CD4-positive, alpha-beta T cell treated with Interleukin-2 at 100 ng/mL for 4 hours (primary cell): ENCODE measurements at places on chromosomes 12 and 14.

DNA sequence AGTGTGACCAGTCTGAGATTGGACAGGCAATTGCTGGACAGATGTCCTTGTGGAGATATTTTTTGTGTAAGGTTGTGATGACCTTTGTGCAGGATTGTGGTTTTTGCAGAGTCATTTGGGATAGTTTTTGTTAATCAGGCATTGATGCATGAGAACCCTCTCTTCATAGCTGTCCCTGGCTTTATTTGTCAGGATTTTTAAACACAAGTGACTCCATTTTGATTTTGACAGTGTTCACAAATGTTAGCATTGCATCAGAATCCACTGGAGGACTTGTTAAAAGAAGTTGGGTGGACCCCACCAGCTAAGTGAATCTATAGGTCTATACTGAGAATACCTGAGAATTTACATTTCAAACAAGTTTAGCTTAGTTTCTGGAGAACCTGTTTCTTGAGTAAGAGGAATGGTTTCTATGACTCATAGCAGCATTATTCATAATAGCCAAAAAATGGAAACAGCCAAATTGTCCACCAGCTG lies 11.8 kb downstream of the FNTB start:
- no peak for DNase-seq

GRCh38 chr12:38669081-38669480 lies 236.3 kb downstream of the CPNE8 start:
- DNase-seq = no peak

DNA sequence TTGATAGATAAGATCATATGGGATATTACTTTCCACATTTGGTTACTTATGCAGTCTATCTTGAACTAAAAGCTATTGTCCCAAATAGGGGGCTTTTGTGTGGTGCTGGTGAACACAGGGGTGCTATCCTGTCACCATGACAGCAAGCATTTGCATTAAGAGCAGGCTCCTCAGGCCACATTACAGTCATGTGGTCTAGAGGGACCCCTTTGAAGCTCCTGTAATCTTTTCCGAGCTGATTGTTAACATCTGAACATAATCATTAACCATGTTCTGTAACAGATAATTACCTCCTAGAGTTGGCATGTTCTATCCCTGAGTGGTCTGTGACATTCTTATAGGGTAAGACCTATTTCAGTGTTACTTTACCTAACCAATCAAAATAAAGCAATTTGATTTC lies 178.8 kb downstream of the KTN1 start:
- no peak for DNase-seq

DNA sequence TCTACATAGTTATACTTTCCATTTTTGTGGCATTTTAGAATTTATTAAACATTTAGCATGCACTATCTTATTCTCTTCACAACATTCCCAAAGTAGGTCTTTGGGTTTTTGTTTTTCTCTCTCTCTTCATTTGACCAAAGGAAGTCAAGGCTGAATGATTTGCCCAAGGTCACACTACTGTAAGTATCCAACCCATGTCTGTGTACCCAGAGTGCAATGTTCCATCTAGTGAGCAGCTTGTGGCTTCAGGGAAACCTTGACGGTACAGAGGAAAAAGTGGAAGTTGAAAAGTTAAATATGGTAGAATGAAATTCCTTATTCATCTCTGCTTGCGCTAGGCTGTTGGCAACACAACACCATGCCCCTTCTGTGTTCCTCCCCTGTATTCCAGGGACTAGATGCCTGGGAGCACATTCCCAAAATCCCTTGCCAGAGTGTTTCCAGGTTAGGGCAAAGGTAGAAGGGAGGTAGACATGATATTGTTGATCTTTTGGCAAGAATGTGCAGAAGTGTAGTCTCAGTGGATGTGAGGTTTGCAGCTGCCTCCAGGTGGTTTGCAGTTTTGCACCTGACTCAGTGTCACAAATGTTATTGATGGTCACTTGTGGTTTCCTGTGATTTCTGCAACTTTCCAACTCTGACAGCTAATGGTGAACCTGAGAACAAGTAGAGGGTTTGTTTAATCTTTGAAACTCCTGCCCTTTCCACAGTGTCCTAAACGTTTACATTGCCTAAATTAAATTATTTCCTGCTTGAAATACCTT lies 196.7 kb downstream of the RMST start:
- no peak for DNase-seq

DNA sequence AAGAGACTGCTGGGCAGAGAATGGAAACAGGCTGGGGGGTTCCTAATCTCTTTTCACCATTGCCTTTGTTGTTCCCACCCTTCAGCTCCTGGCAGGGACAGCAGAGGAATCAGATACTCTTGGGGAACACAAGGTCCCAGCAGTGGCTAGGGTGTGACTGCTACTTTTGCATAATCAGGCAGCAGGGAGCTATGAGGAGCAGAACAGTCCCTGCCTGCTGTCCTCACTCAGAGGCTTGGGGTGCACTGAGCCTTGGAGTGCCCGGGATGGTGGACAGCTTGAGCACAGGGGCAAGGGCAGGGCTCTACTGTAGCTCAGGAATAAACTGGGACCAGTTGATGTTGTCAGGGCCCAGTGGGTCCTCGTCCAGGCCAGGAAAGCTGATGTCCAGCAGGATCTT lies 1.5 kb upstream of the TEX52 start:
- no peak for DNase-seq

GRCh38 chr12:109467978-109468676 lies 9.0 kb downstream of the KCTD10 start:
- no peak for DNase-seq

- DNase-seq = no peak
Measured at GRCh38 chr12:59886131-59886733, 290.4 kb downstream of the SLC16A7 start.

DNA sequence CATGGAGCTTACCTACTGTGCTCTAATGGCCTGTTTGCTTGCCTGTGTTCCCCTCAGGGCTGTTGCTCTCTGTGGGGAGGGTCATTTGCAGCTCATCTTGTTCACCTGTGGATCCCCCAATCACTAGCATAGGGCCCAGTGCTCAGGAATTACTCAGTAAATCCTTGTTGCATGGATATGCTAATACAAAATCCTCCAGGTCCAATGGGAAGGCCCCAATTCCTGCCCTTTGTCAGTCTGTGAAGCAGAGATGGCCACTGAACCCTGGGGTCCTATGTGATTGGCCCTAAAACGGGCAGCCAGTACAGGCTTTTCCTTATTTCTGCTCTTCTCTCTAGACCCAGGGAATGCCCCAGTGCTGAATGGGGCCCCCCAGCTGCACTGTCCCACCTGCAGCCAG lies 44.1 kb downstream of the FOS start:
- no peak for DNase-seq

DNA sequence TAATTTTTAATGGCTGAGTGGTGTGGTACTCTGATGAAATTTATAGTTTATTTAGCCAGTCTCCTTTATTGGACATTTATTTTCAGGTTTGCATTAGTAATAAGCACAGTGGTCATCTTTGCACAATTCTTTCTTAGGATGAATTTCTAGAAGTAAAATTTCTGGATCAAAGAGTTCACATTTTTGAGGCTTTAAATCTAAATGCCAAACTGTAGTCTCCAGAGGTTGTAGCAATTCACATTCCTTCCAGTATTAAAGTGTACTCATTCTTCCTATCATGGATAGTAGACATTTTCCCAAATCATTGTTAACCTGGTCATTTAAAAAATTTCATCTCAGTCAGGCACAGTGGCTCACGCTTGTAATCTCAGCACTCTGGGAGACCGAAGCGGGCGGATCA lies 24.8 kb downstream of the SLC39A9 start:
- DNase-seq = no peak

DNA sequence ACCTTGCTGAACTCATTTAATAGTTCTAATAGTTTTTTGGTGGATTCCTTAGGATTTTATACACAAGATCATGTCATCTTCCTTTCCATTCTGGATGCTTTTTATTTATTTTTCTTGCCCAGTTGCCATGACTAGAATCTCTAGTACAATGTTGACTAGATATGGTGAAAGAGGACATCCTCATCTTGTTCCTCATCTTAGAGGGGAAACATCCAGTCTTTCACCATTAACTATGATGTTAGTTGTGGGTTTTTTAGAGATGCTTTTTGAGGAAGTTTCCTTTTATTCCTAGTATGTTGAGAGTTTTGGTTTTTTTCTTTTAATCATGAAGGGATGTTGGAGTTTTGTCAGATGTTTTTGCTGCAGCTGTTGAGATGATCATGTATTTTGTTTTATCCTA lies 8.7 kb downstream of the ANKRD13A start:
- DNase-seq = no peak

DNA sequence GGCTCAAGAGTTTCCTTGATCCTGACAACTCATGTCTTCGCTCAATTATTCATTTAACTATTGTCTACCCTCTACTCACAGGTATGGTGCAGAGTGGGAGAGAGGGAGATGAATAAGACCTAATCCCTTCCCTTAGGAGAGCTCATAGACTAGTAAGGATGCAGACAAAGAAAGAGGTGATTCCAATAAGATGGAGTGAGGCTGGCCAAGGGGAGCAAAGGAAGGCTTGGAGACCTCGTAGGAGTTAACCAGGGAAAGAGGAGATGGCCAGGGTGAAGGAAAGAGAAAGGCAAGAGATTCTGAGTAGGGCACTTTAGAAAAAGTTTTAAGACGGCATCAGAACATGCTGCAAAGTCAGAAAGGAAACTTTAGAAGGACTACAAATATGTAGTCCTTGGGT lies 588.5 kb downstream of the VRK1 start:
- DNase-seq = no peak

- DNase-seq = peak; percentile 10
Measured at GRCh38 chr14:53108292-53109104, 44.6 kb downstream of the DDHD1 start.

GRCh38 chr12:128818065-128819022 lies 5.4 kb downstream of the SLC15A4 start:
- no peak for DNase-seq

- no peak for DNase-seq
Measured at GRCh38 chr12:22248571-22249115, 85.9 kb downstream of the ST8SIA1 start.

GRCh38 chr12:93336291-93336741 lies 41.4 kb upstream of the NUDT4 start:
- no peak for DNase-seq
